ENCODE measurements at places on chromosomes 2 and 18.

DNA sequence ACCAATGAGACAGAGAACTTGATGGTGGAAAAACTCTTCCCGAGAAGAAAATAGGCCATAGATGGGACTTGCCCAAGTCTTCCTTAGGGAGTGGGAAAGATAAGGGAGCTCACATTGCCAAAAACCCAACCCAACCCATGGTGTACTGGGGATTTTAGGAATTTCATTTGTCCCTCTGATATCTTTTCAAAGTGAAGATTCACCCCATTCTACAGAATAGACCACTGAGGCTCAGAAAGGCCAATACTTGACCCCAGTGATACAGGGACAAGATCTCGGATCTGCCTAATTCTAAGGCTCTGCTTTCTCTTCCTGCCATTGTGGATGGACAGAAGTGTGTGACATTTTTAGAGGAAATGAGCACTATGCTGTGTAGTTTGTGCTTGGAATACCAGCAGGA lies 159.0 kb downstream of the MYCN start:
- DNase-seq: no peak

GRCh38 chr18:23585897-23586248 lies 433 bp downstream of the NPC1 start:
- no peak for DNase-seq

DNA sequence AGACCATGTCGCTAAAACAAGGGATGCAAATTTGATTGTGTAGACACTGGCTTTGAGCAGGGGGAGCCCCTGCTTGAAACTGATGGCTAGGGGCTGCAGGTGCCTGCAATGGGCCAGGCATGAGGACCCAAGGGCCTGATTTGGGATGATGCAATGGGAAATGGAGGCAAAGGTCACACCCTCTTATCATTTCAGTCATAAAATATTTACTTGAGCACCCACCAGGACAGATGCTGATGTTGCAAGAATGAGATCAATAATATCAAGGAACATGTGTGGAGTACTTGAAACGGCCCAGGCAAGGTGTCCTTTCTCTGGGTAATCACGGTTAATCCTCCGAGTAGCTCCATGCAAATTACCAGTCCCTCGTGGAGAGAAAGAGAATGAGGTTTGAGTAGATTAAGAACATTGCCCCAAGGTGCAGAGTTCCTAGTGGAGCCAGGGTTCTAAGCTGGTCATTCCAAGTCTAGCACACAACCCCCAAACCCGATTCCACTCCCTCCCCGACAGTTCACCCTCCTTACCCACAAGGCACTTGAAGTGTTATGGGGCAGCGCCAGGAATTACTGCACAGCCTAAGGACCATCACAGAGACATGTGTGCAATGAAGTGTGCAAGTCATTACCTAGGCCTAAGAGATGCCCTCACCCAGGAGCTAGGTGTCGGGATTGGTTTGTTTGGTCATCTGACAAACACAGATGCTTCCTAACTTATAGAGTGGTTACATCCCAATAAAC lies 14.0 kb upstream of the TMBIM1 start:
- DNase-seq: no peak

GRCh38 chr2:155062250-155062921 lies 363.9 kb downstream of the KCNJ3 start:
- no peak for DNase-seq

GRCh38 chr2:14642499-14642898 lies 10.0 kb downstream of the LRATD1 start:
- DNase-seq: no peak

DNA sequence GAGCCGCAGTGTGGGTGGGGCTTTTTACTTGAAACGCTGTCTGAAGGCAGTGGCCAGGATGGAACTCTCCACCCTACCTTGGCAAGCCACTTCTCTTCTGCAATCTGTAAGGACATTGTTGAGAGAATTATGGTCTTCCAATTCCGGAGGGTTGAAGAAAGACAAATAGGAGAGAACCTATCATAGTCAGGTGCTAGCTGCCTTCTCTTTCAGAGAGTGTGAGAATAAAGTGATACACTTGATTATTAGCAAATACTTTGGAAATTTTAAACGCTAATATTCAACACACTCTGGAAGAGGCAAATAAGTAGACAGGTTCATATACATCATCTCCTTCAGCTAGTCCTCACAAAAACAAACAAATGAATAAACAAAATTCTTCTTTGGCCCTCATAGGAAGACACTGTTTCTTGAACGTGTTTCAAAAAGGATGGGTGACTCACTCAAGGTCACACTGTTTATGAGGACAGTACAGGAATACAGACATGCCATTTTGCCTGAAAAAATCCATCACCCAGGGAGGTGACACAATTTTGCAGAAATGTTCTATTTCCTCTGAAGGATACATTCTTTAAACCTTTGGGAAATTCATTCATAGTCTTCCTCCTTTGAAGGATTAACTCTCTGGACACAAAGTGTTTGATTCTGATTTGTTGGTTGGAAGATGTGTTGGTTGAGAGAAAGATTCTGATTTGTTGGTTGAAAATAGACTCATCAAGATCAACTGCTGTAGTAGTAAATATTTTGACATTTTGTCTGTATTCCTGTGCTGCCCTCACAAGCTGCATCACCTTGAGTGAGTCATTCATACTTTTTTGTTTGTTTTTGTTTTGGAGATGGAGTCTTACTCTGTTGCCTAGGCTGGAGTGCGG lies 2.2 kb upstream of the IL1RN start:
- DNase-seq: no peak

DNA sequence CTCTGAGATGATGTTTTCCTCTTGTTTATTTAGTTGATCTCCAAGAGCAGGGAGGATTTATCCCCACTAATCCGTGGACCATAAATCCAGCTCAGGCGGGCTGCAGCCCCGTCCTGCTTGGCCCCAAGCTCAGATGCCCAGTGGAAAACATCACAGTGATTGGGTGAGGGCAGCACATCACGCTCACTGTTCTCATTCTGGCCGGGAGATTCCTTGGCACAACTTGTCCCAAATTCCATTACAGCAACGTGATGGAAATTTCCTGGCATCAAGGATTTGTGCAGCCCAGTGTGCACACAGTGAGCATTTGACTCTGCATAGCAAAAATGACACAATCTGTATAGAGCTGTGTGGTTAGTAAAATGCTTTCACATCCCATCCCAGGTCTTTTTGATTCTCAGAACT lies 96.8 kb downstream of the VAPA start:
- no peak for DNase-seq

DNA sequence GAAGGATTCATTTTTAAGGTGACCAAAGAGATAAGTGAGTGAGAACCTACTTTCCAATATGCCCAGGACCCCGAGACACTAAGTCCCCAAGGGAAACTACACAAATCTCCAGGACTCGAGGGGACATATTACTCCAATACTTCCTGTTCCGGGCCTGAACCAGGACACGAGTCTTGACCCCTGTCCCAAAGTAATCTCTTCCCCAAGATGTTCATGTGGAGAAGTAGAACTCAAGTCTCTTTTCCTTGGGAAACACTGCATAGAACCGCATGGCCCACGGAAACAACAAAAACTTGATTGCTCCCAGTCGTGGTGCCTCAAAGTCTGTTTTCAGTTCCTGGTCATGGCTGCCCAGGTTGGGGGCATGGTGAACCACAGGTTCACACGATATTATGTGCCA lies 87.2 kb upstream of the ZEB2 start:
- DNase-seq: no peak

GRCh38 chr2:144943986-144944385 lies 424.1 kb upstream of the ZEB2 start:
- no peak for DNase-seq

- no peak for DNase-seq
These were observed 1.3 kb upstream of the PPM1B start for GRCh38 chr2:44167311-44167907.

GRCh38 chr18:25253136-25253535 lies 98.8 kb downstream of the ZNF521 start:
- no peak for DNase-seq

DNA sequence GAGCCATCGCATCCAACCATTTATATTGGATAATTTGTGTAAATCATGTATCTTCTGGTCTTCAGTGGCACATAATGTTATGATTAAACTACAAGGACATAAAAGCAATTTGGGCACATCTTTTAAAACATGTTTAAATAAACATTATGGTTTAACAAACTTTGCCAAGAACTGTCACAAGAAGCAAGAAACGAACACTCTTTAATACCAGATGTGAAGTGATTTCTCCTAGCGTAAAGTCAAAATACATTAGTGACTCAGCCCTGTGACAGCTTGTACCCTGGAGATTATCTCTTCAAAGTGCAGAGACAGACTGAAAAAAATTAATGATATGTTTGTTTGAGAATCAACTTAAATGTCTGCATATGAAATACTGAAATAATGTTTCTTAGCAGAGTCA lies 39.9 kb downstream of the DSEL start:
- DNase-seq: no peak

DNA sequence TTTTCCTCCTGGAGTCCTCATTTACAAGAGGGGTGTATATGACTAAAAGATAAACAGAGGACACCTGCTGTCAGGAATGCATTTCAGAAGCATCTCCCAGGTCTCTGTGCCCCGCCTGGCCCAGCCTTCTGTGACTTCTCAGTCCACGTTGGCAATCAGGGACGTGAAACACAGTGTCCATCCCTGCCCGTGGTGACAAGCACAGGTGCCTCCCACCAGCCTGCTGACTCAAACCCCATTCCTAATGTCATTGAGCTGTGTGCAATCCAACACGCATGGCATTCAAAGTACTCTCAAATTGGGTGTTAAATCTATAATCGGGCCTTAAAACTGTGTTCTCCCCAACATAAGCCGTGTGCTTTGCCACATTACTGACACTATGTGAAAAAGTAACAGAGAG lies 343.2 kb downstream of the EIPR1 start:
- DNase-seq: no peak

- no peak for DNase-seq
These were observed 44.3 kb upstream of the KCNG2 start for GRCh38 chr18:79753391-79753851.

DNA sequence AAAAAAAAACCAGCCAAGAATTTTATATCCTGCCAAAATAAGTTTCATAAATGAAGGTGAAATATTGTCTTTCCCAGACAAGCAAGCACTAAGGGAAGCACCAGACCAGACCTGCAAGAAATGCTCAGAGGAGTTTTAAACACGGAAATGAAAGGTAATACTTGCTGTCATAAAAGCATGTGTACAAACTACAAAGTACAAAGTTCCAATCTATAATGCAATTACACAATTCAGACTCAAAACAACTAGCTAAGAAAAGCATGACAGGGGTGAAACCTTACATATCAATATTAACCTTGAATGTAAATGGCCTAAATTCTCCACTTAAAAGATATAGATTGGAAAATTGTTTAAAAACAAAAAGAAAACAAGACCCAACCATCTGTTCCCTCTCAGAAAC lies 45.0 kb upstream of the ASXL3 start:
- no peak for DNase-seq

DNA sequence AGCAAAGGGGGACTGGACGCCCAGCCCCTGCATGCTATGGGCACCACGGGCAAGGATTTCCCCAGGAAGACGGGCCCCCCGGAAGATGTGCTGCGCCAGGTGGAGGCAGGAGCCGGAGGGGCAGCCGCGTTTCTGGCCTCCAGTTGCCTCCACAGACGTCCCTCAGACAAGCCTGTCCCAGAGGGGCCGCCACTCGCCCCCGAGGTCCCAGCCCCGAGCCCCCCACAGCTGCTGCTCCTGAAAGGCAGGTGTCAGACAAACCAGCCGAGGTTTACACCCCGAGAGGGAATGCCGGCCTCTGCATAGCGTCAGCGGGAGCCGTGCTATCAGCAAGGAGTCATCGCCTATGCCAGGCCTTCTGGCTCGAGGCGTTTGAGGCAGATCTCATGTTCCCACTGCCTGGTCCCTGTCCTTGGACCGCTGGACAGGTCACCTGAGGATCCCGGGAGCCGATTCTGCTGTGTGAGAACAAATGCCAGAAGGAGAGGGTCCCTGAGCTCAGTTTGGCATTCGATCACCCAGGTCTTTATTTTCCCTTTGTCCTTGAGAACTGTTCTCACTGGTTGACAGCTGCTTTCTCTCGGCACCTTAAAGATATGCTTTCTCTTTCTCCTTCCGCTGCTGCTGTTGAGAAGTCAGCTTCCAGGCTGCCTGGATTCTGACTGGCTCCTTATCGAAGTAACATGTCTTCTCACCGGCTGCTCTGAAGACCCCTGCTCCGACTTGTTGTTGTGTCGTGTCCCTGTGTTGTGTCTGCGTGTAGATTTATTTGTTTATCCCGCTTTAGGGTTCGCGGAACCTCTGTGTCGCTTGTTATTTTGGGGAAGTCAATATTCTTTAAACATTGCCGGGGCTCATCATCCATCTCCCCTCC lies 20.6 kb downstream of the CROCC2 start:
- no peak for DNase-seq

GRCh38 chr2:172947461-172948153 lies 128.0 kb upstream of the MAP3K20 start:
- DNase-seq: no peak
